ENCODE measurements at places on chromosomes 1 and 21.

GRCh38 chr1:76868154-76868882 is 1.0 kb downstream of the ST6GALNAC5 start:
- DNase-seq, result no peak

GRCh38 chr1:195335541-195335940 is 1272.7 kb downstream of the KCNT2 start:
- no peak for DNase-seq

DNA sequence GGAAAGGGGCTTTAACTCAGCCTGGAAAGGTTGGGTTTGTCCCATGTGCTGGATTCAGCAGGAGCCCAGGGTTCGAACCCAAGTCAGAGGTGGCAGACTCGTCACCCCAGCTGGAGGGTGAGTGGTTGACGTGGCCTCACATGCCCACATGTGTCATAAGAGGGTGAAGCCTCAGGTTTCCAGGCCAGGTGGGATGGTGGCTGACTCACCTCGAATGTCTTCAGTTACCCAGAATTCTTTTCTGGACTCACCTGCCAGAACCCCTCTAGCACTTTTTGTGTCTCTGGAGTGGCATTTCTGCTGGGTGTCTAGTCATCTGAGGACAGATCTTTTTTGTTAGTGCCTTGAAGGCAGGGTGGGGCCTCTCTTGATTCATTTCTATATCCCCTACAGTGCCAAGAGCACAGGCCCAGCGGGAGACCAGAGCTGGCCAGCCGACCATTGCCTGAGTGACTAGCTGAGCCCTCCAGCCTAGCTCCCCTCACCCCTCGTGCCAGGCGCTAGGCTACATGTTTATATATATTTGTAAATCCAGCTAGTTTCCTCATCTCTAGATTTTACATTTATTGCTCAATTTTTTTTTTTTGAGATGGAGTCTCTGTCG is 28.1 kb downstream of the IL6R start:
- DNase-seq, result no peak

GRCh38 chr1:200205216-200205995 is 177.9 kb downstream of the NR5A2 start:
- no peak for DNase-seq

GRCh38 chr1:156910309-156910782 is 10.1 kb upstream of the LRRC71 start:
- peak; percentile 44 for DNase-seq

GRCh38 chr1:47439819-47440598 is 2.2 kb downstream of the FOXD2 start:
- DNase-seq, result no peak

- DNase-seq, result no peak
Observed at GRCh38 chr1:61873581-61873980, 131.3 kb downstream of the PATJ start.

DNA sequence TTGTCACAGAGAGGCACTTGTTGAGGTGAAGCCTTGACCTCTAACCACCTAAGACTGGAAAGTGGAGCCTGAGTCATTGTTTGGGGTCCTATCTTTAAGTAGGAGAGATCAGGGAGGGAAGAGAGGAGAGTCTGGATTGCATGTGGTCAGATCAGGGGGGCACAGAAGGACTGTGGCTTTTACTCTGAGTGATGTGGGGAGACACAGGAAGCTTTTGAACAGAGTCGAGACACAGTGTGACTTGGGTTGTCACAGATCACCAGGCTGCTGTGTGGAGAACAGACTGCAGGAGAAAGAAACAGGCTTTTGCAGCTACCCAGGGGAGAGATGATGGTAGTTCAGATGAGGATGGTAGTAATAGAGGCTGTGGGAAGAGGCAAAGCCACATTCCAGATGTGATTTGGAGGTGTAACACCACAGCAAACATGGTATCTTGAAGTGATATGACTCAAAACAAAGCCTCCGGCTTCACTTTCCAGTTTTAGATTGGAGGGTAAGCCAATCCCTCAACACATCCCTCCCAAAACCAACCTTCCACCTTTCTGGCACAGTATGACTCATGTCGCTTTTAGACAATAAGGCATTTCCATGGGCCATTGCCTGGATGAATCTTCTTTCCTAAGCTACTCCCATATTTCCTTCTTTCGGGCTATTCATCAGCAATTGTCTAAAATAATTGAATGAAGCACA is 125.8 kb upstream of the SLC44A3 start:
- no peak for DNase-seq

- no peak for DNase-seq
Observed at GRCh38 chr1:164511001-164511705, 47.8 kb upstream of the PBX1 start.

- no peak for DNase-seq
Observed at GRCh38 chr1:29747196-29747595, 510.9 kb downstream of the PTPRU start.

DNA sequence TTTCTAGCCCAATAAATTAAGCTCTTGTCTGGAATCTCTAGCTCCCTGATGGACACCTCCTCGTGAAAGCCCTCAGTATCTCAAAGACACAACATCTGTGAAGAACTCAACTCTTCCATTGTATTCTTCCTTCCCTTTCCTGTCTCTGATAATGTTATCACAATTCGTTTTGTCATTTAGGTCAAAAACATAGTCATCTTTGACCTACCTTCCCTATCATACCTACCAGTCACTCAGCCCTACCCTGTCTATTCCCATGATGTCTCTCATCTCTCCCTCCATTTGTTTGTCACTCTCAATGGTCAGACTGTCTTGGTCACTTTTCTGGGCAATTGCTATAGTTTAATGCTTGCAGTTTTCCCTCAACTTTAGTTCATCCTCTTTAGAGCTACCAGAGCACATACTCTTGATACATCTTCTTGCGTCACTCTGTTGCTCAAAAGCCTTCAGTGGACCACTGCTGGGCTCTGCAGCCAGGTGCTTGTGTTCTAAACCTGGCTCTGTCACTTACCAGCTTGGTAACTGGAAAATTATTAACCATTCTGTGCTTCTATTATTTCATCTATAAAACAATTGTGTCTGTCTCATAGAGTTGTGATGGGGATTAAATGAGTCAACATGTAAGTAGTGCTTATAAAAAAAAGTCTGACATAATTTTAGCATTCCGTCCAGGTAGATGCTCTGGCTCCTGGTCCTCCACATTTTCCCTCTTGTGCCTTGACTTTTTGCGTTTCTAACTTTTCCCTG is 39.6 kb downstream of the DDR2 start:
- no peak for DNase-seq

DNA sequence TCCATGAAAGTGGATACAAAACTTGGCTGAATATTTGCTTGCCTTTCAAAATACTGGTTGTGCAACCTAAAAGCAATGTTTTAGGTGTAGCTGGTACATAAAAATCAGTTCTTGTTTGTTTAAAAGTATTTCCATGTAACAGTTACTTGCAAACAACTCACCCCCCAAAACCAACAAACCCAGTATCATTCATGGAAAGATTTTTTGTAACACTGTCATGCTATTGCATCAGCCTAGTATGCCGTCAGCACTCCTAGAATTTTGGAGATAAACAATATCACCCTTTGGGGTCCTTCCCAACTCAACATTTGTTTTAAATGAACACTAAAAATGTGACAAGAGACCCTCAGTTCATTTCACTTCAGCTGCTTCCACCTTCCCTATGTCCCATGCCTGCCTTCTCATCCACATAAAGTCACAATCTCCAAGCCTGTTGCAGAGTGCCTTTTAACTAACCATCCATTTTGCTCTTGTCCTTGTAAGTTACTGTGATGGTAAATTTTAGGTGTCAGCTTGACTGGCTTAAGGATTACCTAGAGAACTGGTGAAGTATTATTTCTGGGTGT is 425.3 kb downstream of the DUSP10 start:
- DNase-seq, result no peak

DNA sequence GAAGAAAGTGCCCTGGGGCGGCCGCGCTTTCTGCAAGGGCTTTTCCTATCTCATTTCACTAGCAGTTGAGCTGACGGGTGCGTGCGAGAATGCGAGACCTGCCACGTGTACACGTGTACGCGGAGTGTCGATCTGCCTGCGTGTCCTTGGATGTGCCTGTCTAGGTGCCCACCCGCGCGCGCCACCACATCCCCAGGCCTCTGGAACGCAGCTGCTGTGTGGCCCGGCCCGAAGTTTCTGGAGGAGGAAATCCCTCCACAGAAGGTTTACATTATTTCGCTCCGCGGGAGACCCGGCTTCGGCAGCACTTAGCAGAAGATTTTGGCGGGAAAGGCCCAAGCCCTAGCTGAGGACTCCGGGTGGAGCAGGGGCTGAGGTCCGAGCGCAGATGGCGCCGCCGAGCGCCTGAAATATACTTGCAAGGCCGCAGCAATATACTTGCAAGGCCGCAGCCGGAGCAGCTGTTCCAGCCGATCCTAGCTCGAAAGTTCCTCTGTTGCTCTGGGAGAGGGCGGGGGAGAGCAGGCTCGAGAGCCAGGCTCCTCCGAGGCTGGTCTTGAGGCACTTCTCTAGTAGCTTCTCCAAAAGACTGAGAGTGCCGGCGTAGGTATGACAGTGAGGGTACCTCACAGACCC is 3.9 kb downstream of the TBX15 start:
- no peak for DNase-seq

- no peak for DNase-seq
Observed at GRCh38 chr1:6412896-6413295, 6.8 kb downstream of the HES2 start.

DNA sequence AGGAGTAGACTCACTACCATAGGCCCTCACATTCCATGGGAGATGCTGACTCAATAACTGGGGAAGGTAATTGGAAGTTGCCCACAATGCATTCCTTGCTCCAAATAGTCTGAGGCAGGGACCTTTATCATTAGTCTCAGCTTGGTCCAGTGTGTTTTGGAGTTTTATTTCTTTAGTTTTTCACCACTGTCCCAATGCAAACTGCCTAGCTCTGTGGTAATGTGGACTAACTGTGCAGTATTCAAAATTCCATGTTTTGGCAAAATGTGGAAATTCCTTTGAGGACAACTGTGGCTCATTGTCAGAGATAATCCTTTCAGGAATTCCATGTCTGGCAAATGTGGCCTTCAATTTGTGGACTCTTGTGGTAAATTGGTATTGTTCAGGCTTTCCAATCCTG is 78.1 kb upstream of the PAPPA2 start:
- no peak for DNase-seq

DNA sequence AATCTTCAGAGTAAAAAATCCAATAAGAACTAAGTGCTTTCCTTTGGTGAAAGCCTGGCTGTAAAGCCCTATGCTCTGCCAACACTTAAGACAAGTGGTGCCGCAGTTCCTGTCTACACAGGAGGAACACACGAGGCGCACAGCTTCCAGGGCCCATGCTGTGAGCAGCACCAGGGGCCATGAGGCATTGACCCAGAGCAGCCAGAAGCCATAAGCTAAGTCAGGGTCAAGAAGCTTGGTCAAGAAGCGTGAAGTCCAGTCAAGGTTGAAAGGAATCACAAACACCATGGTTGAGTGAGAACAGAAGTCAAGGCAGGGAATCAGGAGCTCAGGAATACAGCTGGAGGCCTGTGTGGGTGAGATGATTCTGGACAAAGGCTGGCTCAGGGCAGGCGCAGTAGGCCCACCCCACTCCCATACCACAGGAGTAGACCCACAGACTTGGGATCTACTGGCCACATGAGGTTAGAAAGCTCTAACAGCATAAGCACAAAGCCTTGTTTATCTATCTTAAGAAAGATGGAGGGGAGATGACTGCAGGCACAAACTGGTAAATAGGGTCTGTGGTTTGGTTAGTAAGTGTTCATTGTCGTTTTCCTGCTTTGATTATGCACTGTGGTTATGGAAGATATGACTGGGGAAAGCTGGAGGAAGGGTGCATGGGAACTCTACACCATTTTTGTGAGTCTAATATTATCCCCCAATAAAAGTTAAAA is 42.9 kb upstream of the RCAN3 start:
- DNase-seq, result no peak

- no peak for DNase-seq
Observed at GRCh38 chr1:164618202-164618564, 59.2 kb downstream of the PBX1 start.

DNA sequence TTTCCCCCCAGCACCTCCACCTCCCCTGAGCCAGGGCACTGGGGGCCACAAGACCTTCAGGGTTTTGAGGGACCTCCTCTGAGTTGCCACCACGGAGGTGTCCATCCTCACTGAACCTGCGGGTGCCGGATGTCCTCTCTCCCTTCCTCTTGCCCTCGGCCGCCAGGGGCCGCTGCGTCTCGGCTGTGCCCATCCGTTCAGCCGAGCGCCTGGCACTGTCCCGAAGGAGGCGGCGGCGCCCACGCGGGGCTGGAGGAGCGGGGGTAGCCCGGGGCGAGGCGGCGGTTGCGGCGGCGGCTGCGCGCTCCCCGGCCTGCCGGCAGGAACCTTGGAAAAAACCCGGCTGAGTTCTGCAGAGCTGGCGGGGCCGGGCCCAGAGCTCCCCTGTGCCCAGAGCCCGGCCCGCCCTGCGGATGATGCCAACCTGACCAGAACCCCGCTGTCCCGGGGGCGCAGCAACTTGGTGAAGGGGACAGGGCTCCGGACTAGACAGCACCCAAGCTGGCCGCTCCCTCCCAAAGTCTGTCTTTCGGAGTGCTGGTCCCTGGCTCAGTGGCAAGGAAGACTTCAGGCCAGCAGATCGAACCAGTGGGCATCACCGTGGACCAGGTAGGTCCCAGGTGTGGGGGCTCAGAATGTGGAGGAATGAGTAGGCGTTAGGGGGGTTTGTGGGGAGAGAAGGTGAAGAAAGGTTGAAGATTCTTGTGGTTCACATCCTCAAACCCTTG is 3.7 kb upstream of the PPM1J start:
- DNase-seq, result peak; percentile 66

Data from activated CD8-positive, alpha-beta memory T cell treated with anti-CD3 and anti-CD28 coated beads for 1 hour (primary cell).